T-helper 22 cell (primary cell): ENCODE measurements at places on chromosomes 6 and 20.

- DNase-seq, result peak; percentile 50
Observed at GRCh38 chr20:31722257-31723068, at the start of gene BCL2L1. TSS of gene BCL2L1 (minus strand) at chr20:31722868. CDS start at chr20:31722218, 650 bp downstream.

DNA sequence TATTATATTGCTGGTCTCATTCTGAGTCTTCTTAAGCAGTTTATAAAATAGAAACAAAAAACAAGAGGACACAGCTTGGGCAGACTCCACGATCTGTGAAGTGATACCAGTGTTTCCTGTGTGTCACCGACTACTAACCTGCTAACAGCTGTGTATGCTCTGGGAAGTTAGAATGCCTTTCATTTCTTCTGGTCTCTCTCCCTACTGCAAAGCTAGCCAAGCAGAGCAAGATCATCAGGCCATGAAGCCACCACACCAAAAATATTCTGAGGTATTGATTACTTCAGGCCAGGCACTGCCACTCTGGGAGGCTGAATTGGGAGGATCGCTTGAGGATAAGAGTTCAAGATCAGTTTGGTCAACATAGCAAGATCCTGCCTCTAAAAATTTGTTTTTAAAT is 46.9 kb upstream of the SMIM29 start:
- no peak for DNase-seq

- DNase-seq, result no peak
Observed at GRCh38 chr20:18466574-18466893, 296 bp downstream of the DZANK1 start.

- DNase-seq, result no peak
Observed at GRCh38 chr6:143744551-143745165, 66.9 kb downstream of the PHACTR2 start.

DNA sequence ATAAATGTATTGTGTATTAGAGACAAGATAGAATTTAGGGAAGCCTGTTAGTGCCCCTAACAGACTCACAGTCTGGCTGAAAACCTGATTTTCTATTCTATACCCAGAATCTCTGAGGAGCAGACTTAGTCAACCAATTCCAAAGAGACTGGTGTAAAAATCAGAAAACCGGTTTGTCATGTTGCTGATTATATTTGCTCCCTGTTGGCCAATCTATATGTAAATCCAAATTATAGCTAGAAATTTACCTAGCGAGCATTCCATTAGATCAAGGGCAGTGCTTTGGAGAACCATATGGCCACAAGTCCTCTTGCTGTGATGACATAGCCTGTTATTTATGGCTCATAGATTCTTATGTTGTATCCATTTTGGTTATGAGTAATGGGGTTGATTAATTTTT is 4.8 kb downstream of the NFYA start:
- DNase-seq, result no peak

DNA sequence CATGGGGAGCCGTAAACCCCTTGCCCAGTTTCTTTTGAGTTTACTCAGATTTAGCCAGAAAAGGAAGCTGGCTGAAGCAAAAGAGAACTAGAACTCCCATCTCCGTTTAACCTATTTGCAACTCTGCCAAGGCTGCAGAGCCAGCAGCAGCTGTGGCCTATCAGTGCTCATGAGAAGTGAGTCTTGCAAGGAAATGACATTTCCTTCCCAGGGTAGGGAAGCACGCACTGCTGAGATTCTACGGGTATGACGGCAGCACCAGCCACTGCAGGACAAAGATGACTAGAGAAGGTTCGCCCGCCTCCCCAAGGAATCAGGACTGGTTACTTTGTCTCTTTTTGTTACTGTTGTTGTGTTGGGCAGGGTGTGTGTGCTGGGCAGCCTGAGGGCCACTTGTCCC is 47.6 kb downstream of the PPP1R3G start:
- DNase-seq, result no peak

- no peak for DNase-seq
Observed at GRCh38 chr20:35305682-35306556, 13.7 kb upstream of the FAM83C start.

DNA sequence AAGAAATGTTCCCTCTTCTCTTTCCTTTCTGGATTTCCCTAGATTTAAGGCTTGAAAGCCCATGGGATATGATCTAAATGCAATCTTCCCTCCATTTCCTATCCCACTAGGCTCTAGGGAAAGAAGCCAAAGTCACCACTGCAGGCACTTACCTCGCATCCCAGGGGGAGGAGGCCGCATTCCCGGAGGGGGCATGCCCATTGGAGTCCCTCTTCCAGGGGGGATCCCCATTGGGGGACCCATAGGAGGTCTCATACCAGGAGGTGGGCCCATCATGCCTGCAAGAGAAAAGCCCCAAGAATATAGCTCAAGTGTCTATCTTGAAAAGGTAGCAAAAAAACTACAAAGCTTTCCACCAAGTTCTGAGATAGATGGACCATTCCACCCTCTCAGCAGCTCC is 8.1 kb downstream of the SNRPB start:
- DNase-seq, result no peak

- DNase-seq, result no peak
Observed at GRCh38 chr6:19613678-19614077, 223.5 kb upstream of the ID4 start.

DNA sequence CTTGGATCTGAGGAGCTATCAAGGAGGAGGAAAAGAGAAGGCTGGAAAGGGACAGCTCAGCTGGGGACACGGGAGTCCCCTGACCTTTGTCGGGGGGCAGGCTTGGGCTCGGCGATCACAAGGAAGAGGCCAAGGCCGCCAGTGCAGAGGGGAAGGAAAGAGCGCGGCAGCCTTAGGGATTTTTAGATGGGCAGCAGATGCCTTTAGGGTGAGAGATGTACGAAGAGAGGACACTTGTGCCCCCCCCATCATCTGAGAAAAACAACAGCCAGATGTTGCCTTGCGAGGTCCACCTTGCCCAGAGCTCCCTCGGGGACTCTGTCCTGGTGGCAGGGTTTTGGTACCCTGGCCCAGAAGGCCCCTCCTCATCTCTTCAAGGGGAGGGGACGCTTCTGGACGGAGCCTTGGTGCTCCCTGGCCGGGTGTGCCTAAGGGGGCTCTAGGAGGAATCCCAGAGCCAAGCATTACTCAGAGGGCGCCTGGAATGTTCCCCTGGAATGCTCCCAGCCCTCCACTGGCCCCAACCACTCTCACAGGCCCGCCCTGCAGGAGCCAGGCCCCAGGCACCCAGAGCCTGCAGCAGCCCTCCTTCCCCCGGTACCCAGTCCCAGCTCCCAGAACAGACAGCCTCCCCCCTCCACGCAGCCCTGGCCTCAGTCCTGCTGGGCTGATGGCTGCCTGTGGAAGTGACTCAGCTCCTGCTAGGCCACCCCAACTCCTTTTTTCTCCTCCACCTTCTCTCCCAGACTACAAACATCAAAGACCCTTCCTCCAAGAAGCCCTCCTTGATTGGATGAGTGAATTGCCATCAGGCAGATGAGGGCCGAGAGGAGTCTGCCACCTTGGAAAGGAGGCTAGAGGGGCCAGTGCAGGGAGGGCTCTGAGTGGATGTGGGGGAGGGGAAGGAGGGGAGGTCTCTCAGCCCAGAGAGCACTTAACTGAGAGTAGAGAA is 1.8 kb downstream of the ADAM33 start:
- DNase-seq, result no peak

DNA sequence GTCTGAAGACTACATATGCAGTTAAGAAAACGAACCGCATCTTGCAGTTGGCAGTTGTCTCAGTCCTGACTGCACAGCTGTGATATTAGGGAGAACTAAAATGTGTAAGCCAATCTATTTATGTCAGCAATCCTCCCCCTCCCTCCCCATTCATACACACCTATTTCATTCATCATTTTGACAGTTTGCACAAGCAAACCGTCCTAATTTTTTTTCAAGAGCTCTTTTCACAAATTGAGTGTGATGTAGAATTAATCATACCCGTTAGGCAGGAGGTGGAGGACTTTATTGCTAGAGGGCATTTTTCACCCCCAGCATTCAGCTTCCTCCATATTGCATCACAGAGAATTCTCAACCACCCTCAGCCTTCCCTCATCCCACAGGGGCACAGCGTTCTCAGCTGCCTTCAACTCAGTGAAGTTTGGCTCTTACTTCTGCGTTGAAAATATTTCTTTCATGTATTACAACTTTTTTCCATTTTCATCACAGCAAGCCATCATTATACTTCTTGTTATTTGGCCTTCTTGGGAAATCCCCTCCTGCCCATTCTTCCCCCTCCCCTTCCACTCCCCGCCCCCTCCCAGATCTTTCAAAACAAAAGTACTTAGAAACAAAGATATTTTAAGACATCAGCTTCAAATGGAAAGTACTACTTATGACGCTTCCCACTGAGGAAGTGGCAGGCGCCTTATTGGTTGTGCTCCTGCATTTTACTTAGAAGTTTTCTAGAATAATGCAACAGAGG is 37.5 kb downstream of the NOX3 start:
- peak; percentile 48 for DNase-seq

DNA sequence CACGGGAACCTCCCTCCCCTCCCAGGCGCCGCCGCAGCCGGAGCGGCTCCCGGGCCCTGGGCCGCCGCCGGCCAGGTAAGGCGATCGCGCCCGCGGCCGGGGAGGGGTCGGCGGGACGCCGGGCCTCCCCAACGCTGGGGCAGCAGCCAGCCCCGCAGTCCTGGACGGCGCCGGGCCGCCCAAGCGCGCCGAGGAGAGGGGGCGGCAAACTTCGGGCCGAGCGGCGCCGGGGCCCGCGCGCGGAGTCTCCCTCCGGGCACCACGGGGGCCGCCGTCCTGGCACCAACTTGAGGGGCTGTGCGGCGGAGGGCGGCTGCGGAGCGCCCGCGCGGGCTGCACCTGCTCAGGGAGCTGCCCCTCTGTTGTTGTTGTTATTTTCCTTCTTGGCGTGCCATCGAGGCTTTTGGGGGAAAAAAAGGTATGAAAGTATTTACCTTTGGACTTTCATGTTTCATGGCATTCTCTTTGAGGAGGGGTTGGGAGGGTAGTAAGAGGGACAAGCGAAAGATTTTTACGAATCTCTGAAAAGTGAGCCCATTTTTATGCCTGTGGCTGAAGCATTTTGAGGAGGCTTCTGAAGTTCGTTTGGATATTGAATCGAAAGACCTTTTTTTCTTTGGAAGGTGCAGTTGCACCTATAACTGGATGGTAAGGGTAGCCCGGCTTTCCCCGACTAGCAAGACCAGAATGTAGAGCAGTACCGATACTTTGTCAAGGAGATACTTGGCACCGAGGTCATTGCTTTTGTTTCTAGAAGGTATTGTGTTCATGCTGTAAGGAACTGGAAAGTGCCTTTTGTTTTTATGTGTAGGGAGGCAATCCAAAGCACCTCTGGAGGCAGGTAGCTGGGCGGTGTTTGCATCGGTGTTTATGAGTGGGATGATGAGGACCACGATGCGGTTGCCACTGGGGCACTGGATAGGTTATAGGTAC is at the start of gene RNF182:
RNF182 (plus strand) TSS at position 4 of the 933 bp plus-strand sequence. CDS start 52,168 bp downstream, outside the sequence.
- DNase-seq, result no peak

DNA sequence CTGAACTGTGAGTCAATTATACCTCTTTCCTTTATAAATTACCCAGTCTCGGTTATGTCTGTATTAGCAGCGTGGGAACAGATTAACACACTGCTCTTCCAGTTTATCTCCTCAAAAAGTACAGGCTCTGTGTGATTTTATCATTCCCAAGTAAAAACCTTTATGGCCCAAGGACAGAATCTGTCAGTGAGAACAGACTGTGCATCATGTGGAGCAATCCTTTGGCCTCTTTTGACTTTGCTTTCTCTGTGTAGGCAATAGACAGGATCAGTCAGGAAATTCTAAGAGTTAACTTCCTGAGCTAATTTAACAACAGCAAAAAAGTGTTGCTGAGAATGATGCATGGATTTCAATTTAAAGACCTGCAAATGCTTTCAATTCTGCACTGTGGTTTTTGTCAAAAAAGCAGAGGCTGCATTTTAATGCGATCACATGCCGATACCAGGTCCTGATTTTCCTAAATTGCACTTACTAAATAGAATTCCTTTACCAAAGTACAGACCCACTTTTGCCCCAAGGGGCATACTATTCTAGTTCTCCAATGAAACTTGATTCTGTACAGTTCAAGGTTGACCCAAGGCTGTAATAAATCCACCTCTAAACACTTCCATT is 246.7 kb upstream of the MARCKS start:
- DNase-seq, result no peak

DNA sequence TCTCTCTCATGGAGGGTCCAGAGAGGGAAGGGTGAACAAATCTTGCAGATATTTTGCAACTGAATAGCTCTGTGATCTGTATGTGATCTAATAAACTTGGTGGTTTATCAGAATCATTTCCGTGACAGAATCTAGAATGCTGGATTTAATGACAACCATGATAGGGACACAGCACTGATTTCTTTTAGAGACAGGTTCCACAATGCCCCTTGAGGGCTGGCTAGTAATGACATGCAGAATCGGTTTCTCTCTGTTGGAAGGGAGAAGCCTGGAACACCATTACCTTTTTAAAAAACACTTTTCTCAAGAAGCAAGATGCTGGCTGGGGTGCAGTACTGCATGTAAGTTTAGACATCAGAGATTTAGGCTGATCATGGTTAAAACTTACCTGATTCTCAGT is 313.4 kb downstream of the CDH26 start:
- DNase-seq, result no peak

DNA sequence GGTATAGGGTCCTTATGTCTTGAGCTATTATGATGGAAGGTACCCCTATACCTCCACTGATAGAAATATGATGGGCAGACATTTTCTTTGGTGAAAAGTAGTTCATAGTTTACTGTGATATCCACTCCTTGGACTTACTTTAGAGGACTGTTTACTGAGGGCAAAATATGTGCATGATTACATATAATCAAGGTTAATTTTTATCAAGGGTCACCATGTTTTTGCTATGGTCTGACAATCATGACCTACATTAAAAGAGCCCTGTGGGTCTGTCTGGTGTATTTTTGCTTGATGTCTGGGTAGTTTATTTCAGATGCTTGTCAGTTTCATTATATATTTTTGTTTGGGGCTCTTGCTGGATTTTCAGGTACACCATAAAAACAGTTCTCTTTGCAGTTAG is 40.1 kb downstream of the CDKAL1 start:
- no peak for DNase-seq

- no peak for DNase-seq
Observed at GRCh38 chr6:32790306-32790705, 26.5 kb downstream of the HLA-DOB start.
